ELR (cell line): ENCODE measurements at places on chromosomes 12 and 14.

GRCh38 chr14:58547649-58548048 is 90.1 kb upstream of the DACT1 start:
- DNase-seq, result no peak

DNA sequence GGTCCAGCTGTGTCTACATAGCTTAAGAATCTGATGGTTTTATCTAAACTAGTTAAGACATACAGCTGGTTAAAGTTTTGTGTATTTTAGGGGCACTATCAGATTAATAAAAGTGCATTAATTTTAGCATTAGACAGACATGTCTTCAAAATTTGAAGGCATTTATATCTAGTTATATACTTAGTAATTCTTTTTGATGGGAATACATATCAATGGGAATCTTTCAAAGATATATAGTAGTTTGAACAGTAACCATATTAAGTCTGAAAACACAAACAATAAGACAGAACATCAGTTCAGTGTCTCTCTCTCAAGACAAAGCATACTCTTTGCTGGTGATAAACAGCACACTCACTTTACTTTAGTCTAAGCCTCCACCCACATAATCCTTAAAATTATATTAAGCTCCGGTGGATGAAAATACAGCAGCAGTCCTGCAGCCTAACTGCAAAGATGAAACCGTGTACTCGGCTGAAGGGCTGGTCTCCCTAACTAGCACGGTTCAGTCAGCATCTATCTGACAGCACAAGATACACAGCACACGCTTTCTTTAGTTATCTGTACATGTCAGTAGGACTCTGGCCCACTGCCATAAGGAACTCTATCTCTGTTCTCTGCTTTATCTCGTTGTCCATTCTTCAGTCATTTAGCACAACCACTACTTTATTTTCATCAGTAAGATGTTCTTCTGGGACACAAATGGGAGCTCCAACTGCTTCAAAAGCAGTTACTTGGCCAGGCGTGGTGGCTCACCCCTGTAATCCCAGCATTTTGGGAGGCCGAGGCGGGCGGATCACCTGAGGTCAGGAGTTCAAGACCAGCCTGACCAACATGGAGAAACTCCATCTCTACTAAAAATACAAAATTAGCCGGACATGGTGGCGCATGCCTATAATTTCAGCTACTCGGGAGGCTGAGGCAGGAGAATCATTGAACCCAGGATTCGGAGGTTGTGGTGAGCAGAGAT is 80.5 kb downstream of the MED13L start:
- no peak for DNase-seq

- DNase-seq, result no peak
These were observed 154.2 kb downstream of the PLCZ1 start for GRCh38 chr12:18583655-18584054.

- no peak for DNase-seq
These were observed 66.5 kb downstream of the TRAFD1 start for GRCh38 chr12:112191840-112192321.

DNA sequence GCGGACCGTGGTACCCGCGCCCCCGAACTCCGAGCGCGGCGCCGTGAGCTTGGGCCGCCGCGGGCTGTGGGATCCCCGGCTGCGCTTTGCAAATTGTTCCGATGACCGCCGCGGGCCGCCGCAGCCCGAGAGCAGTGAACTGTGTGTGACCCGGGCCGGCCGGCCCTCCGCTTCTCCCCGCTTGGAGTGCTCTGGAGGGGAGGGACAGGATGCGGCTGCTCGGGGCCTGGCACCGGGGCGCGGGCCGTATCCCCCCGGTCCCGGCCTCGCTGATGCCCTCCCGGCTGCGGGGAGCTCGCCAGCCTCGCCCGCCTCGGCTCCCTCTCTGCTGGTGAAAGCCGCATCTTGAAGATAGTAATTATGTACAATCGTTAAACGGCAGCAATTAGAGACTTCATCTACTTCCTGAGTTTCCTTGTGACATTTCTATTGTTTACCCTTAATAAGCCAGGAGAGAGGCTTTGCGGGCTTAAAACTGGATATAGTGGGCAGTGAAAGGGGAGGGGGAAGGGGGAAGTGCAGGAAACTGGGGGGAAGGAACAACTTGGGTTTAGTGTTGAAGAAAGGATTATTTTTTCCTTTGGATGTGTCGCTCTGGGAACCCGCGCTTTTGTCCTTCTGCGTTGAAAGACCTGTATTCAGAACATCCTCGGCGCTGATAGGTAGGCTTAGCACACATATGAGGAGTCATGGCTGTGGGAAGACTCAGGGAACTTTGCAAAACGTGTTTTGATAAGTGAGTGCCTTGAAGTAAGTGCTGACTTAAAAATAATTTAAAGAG is 1.2 kb downstream of the PELI2 start:
- peak; percentile 19 for DNase-seq

DNA sequence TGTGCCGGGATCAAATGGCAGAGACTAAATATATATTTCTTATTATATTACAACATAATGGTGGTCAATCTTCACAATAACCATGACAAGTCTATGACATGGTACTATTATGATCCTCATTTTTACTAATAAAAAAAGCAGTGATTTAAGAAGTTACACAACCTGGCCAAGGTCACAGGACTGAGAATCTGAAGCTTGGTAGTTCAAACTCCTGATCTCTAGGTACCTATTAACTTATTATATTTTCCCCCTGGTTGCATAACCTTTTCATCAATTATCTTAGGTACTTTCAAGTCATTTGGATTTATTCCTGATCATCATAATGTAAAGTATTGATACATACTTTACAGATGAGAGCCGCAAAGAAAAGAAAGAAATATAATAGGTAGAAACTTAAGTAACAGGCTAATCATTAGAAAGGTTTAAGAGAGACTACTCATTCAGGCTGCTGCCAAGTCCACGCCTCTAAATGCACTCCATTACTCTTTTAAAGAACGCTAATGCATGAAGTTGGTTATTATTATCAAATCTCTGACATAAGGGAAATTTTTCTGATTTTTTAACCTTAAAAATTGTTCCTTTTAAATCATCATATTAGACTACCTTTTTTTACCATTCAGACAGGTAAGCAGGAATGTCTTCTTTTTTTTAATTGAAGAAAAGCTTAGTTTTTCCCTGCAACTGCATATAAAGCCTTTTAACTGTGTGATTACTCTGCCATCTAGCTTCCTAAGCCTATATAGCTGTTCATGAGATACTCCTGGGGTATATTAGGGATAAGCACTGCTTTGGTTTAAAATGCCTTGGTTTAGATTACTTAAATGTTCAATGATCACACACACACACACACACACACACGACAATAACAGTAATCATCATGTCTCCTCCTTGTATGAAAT is 35.6 kb downstream of the RPS29 start:
- DNase-seq, result peak; percentile 44

- no peak for DNase-seq
These were observed 78.4 kb upstream of the DNM1L start for GRCh38 chr12:32600681-32601080.

DNA sequence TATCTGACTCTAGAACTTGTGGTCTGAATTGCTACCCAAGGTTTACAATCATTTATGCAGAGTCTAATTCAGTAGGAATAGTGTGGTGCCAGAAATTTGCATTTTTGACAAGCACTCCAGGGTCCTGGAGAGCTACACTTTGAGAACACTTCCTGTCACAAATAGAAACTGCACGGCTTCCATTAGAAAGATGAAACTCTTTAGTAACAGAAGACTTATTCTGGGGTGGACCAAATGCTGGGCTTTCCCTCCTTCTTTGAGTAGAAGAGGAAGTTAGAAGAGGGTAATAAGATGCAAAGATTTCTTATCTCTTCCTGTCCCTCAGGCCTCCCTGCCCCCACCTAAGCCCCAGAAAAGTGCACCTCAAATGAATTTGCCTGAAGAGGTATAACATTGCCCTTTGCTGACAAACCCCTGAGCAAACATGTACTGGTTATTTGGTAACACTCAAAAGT is 28.4 kb downstream of the DGLUCY start:
- no peak for DNase-seq

- DNase-seq, result peak; percentile 73
These were observed 115.9 kb upstream of the TMPO start for GRCh38 chr12:98399532-98399931.

DNA sequence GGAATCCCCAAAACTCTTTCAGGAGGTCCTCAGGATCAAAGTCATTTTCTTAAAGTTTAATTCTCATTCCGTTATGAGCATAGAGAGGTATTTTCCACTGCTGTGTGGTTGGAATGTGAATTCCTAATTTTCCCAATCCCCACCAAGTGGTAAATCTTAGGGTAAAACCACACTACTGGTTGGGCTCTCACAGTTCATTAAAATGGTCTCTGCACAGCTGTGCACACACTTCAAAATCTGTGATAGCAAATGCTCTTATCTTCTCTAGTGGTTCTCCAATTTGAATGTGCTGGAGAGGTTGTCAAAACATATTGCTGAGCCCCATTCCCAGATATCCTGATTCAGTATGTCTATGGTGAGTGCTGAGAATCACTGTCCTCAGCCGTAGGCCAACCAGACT is 189.1 kb downstream of the BMP4 start:
- DNase-seq, result no peak

- DNase-seq, result no peak
These were observed 912 bp downstream of the PSME1 start for GRCh38 chr14:24136684-24137528.

- no peak for DNase-seq
These were observed 7.2 kb downstream of the MBIP start for GRCh38 chr14:36313206-36313605.

- DNase-seq, result no peak
These were observed at the start of gene TDRD9 for GRCh38 chr14:103928011-103928890. Gene TDRD9 (plus strand): TSS chr14:103928456. CDS start chr14:103928510, 54 bp downstream.

DNA sequence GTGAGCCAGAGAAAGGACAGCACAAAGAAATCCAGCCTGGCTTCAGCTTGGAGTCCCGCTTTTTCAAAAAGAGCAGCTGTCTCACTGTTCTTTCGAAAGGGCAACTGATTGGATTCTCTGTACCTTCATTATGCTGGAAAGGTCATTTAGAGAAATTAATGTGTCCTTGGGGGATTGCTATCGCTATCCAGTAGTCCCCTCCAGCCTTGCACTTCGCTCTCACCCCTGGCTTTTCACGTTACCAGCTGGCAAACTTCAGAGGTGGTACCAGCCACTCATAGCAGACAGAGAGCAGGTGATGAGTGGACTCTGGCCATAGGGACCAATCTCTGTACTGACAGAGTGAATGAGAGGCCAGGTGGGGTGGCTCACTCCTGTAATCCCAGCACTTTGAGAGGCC is 11.8 kb upstream of the NUAK1 start:
- no peak for DNase-seq
